ENCODE measurements at places on chromosomes 16 and 17.
A peak's percentile ranks its signal among the peaks of the same experiment; 100 is the strongest.

DNA sequence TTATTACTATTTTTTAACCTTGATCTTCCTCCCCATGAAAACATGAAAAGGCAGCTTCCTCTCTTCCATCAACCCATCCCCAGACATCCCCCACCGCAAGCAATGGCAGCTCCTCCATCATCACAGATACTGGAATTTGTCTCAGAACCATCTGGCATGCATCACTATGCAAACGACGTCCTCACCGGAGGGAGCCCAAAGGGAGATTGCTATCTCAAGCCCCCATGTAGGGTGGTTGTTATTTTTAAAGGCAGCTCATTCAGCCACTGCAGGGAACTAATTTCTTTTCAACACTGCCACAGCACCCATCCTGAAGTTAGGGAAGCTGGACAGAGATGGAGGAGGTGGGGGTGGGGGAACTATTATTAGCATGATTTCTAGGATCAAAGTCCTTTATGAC is 222.5 kb downstream of the FOXL1 start:
- DNase-seq = no peak

DNA sequence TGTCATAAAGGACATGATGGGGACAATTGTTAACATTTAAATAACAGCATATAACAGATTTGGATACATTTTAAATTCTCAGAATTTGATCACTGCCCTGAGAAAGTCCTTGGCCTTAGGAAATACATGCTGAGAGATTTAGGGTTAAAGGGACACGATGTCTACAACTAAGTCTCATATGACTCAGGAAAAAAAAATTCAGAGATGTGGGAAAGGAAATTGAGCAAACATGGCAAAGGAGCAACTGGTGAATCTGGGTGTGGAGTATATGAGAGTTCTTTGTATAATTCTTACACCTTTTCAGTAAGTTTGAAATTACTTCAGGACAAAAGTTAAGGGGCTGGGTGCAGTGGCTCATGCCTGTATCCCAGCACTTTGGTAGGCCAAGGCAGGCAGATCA is 18.2 kb downstream of the MPP3 start:
- no peak for DNase-seq

DNA sequence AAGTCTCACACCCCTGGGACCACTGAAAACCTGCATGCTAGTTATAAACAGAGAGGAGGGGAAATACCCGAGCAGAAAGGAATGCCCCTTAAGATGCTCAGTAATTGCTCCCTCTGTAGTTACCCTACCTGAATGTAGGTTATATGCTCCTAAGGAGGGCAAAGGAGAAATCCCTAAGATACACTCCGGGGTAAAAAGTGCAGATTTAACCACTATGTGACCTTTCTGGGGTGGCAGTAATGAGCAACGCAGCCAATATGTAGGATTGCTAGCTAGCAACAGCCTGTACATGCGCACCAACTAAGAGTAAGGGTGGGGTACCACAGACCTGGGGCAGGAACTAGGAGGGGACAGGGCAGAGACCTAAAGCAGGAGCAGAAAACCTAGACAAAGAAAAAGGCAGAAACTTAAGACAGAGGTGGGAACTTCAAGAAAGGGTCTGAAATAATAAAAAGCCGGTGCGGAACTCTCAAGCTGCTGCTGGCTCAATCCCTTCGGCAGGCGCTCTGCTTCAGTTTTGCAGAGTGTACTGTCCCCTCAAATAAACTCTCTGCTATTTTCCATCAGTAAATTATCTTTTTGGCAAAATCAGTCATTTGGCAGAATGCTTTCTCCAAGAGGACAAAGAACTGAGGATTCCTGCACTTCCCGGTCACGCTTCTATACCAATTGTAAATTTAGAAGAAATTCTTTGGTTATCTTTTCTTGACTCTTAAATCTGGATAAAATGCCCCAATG is 823.8 kb downstream of the CDH11 start:
- no peak for DNase-seq

- DNase-seq = no peak
Observed at GRCh38 chr17:18039535-18040260, 490 bp downstream of the GID4 start.

DNA sequence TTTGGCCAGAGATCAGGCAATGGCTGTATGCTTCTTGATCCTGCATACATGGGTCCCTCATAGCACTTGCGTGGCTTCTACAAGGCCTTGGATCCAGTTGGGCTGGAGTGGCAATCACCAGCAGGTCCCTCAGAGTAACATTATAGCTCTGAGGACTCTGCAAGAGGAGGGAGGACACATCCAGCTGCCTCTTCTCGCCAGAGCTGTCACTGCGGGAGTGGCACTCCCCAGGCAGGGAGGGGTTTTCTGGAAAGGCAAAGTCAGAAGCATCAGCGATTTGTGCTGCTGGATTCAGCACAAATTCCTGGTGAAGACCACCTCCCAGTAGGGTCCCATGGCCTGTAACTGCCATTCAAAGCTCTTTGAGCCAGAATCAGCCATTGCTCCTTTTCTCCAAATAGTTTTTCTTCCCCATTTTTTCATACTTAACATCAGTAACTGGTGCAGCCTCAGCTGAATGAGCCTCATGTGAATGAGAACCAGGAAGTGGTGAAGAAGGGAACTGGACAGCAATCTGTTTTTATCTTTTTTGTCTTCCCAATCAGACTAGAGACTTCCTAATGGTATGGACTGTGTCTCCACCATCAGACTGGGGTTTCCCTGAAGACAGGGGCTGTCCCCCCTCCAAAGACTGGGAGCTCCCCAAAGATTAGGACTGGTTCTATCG is 40.6 kb upstream of the HOXB13 start:
- no peak for DNase-seq

- DNase-seq = no peak
Observed at GRCh38 chr17:6040504-6040903, 29.7 kb upstream of the WSCD1 start.

- DNase-seq = no peak
Observed at GRCh38 chr17:35046245-35046644, 17.3 kb downstream of the RFFL start.

DNA sequence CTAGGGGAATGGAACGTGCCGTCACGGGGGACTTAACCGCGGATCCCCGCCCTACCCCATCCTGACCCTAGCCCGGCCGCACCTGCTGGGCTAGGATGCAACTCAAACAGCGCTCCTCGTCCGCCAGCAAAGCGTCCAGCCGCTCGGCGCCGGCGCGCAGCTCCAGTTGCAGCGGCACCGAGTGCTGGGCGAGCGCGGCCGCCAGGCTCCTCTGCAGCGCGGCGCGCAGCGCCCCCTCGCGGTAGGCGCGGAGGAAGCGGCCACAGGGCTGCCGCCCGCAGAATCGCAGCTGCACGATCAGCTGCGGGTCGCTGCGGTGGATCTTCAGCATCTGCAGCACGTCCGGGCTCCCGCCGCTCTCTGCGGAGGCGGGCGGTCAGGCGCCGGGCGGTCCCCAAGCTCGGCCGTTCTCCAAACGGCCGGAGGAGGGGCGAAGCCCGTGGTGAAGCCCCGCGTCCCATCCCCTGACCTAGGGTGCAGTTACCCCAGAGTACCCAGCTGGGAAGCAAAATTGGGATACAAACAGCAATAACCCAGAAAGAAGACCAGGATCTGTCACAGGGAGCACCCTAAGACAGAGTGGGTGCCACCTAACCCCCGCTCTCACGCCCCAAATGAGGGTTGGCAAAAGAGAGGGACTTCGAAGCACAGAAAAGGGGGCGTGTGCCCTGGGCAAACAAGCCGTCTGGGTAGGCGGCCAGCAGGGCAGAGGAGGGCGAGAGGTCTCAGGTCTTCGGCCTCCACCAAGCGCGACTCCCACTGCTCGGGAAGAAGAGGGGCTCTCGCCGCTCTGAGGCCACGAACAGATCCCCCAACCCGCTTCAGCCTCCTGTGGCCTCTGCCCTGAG is 4.2 kb downstream of the TRADD start:
- peak; percentile 82 for DNase-seq

DNA sequence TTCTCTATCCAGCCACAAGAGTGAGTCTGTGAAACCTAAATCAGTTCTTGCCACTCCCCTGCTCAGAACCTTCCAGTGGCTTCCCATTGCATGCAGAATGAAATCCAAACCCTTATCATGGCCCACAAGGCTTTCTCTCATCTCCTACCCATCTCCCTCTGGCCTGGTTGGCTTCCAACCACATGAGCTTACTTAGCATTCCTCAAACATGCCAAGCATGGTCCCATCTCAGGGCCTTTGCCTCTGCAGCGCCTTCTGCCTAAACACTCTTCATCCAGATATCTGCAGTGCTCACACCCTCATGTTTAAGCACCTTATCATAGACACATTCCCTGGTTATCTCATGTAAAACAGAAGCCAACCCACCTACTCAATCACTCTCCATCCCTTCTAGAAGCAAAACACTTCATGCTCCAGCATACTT is 15.5 kb downstream of the TK2 start:
- no peak for DNase-seq

GRCh38 chr16:82252582-82252981 is 82.6 kb upstream of the MPHOSPH6 start:
- no peak for DNase-seq

DNA sequence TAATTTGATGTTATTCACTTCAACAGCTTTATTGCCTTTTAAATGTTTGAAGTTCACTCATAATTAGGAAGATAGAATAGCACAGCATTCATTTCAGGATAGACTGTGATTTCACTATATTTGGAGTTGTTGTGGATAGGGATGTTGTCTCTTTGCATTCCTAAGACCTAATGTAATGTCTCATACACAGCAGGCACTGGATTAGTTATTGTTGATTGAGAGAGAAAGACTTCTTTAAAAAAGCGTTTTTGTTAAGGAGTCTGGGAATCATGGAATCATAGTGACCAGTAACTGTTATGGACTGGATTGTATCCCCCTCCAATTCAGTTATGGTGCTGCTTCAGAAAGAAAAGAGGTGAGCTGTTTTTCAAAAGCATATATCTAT is 122.0 kb downstream of the USP22 start:
- DNase-seq = no peak

GRCh38 chr16:57616241-57616640 is 12.2 kb upstream of the ADGRG1 start:
- DNase-seq = peak; percentile 41

- DNase-seq = no peak
Observed at GRCh38 chr16:2777903-2778629, 986 bp upstream of the ELOB start.

DNA sequence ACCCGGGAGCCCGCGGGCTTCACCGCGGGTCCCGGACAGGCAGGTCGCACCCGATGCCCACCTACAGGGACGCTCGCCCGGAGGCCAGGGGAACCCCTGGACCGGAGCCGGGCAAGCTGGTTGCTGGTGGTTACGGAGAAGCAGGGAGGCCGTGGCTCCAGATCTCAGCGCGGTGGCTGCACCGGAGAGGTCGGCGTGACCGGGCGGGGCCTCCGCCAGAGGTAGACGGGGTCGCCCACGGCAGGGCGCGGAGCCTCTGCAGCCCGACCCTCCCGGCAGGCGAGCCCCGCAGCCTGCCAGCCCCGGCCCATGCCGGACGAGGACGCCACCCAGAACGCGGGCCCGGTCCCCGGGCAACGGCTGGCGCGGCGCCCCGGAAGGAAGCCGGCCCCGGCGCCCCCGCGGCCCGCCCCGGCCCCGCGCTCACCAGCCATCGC is 341 bp downstream of the PCYT2 start:
- no peak for DNase-seq

- no peak for DNase-seq
Observed at GRCh38 chr17:42277342-42277712, 1.1 kb upstream of the STAT5B start.

DNA sequence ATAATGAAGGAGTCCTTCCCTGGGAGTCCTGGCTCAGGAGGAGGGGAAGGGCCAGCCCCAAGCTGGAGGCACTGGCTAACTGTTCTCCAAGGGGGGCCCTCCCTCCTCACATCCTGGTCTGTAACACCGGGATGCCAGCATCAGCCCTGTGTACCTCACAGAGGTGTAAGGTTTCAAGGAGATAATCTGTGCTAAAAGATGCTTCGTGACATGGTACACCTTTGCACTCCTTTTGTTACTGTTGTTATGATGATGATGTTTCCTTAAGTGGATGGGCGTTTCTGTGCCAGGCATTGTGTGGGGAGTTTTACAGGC is 236.7 kb upstream of the TNRC6C start:
- no peak for DNase-seq

DNA sequence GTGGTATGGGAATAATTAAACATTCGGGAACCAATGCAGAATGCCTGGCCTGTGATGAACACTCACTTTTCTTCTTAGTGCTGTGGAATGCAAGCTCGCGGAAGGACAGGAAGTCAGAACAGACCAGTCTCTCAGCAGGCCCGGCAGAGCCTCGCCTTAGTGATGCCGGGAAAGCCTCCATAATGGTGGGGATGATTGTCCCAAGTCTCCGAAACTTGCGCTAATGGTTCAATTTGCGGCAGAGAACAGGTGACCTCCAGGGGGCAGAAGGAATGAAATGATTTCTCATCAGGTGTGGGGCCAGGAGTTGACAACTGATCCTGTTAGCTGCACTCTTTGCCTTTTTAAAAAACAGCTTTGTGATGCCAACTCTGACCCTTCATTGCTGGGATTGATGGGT is 170.6 kb downstream of the GSG1L start:
- no peak for DNase-seq

- peak; percentile 32 for DNase-seq
Observed at GRCh38 chr17:21039839-21040575, 2.8 kb downstream of the USP22 start.

Measured in activated naive CD4-positive, alpha-beta T cell treated with anti-CD3 and anti-CD28 coated beads, Interleukin-2, amount 50 U/mL, for 72 hours (primary cell).